Ecto neural progenitor cell (in vitro differentiated cells): ENCODE measurements at places on chromosomes 4 and X.
A peak's percentile ranks its signal among the peaks of the same experiment; 100 is the strongest.

DNA sequence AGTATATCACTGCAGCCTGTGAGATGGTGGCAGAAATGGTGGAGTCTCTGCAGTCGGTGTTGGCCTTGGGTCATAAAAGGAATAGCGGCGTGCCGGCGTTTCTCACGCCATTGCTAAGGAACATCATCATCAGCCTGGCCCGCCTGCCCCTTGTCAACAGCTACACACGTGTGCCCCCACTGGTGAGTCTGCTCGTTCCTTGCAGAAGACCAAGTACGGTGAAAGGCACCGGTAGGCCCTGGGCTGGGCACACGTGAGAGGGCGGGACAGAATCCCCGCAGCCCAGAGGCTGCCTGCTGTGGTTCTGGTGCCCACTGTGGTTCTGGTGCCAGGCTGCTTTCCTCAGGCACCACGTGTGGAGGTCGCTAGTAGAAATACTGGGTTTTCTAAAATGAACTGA, 31.2 kb upstream of the MSANTD1 start:
- no peak for DNase-seq

DNA sequence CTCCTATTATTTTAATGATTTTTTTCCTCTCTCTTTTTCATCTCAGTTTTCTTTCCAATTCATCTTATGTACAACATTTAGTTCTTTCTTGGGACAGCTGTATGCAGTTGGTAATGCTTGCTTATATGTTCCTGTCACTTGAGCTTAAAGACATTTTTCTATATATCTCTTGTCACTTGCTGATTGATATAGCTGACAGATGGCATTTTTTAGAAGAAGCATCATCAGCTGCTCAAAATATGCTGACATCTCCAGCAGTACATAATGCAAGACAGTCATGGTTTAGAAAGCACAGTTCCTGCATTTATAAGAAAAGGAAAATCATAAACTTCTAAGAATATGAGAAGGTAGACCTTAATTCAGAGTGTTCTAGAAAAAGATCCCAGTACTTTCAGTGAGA, 56.5 kb downstream of the DCAF8L1 start:
- no peak for DNase-seq

DNA sequence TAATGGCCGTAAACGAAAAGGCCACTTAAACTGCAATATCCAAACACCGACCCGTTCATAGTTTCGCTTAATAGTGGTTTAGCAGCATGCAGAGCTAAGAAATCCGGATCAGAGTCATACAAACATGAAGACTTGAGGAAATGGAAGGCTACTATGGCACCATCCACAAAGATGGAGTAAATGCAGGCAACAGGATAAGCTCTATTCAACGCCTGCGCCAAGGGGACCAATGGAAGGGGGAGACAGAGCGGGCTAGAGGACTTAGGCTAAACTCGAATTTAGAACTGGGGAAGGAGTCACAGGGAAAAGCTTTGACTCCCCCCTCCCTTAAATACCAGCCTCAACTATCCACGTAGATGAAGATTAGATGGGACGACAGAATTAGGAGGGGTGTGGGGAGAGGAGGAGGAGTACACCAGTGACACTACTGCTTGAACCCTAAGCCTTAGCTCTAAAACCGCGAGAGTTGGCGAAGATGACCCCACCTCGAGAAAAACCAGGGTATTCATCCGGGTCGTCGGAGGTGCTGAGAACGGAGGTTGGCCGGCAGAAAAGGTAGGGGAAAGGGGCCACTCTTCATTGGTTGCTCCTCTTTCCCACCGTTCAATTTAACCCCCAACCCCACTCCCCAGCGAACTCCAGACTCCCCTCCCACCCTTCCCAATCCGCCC, 3.5 kb downstream of the HUWE1 start:
- DNase-seq, result no peak

DNA sequence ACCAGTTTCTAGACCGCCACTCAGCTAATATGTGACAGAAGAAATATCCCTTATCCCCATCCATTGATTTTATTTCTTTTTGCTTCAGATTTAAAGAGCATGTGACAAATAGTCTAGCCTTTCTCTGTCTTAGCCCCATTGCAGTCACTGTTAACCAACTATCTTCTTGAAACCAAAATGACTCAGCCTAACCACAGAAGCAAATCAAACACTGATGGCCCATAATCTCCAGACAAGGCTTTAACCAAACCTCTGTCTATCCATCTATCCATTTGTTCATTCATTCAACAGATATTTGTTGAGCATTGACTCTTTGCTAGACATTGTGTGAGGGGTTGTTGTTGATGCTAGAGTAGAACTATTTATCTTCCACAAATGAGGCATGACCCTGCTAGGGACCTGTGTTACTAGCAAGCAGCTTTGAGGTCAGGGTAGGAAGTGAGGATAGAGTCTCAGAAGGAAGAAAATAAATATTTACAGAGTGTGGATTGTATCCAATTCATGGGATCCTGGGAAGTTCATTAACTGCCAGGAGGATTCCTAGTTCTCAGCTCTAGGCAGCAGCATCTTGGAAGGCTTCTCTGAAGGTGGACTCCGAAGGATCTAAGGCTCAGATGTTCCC, 22.5 kb downstream of the HNRNPH2 start:
- DNase-seq, result no peak

- DNase-seq, result no peak
These were observed 16.4 kb downstream of the PNMA6F start for GRCh38 chrX:153304988-153305736.

GRCh38 chrX:124293810-124294209, 38.6 kb upstream of the TEX13D start:
- DNase-seq, result no peak

DNA sequence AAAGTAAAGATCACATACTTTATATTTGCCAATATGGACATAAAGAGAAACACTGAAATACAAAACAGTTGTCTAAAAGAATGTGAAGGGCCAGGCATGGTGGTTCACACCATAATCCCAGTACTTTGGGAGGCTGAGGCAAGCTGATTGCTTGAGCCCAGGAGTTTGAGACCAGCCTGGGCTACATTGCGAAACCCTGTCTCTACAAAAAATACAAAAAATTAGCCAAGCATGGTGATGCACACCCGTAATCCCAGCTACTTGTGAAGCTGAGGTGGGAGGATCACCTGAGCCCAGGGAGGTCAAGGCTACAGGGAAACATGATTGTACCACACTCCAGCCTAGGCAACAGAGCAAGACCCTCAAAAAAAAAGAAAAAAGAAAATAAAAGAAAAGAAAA, 11.8 kb downstream of the RBM47 start:
- no peak for DNase-seq

GRCh38 chrX:50718776-50719175, 95.2 kb downstream of the SHROOM4 start:
- no peak for DNase-seq

DNA sequence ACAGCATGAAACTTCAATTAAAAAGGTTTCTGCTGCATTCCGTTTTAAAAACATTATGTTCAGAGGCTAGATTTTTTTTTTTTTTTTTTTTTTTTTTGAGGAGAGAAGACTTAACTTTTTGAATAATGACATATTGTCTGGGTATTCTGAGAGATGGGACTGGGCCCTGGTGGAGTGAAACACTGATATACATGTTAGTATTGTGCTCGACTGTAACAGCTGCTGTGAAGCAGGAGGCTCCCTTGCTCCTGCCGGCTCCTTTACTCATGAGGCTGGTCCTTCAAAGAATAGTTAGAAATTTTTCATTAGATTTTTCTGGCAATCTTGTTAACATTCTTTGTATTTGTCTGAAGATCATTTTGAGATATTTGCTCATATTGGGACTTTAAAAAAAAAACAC, 73.3 kb downstream of the TMEM131L start:
- DNase-seq, result no peak

DNA sequence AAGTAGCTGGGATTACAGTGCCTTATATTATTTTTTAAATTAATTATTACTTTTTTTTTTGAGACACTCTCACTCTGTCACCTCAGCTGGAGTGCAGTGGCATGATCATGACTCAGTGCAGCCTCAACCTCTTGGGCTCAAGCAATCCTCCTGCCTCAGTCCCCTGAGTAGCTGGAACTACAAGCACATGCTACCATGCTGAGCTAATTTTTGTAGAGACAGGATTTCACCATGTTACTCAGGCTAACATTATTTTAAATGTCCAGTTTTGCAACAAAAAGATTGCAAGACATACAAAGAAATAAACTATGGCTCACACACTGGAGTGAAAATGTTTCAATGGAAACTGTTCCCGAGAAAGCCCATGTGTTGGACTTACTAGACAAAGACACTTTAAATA, 59.2 kb downstream of the MND1 start:
- DNase-seq, result no peak

DNA sequence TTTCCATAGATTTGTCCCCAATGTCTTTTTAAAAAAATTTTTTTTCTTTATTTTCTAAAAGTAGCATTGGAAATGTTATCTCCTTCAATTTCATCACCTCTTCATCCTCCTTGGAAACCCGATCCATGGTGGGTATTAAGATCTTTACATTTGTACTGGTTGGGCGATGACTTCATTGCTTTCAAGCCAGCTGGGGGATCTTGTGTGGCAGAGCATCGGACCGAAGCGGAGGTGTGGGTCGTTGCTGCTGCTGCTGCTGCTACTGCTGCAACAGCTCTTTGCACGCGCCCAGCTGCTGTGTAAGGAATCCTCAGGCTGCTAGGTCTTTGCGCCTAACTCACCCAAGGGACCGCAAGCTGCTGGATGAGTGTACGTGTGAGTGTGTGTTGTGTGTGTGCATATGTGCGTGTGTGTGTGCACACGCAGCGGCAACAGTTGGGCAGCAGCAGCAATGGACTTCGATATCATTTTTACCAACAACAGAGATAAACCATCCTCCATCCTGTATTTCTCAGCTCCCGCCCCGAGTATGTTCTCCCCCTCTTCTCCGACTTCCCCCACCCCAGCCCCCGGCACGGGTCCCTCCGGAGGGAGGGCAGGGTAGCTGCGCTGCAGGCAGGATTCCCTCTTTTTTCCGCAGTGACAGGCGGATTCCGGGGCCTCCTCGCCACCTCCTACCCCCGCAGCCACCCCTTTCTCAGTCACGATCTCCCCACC, 768 bp upstream of the CDKL5 start:
- peak; percentile 48 for DNase-seq

DNA sequence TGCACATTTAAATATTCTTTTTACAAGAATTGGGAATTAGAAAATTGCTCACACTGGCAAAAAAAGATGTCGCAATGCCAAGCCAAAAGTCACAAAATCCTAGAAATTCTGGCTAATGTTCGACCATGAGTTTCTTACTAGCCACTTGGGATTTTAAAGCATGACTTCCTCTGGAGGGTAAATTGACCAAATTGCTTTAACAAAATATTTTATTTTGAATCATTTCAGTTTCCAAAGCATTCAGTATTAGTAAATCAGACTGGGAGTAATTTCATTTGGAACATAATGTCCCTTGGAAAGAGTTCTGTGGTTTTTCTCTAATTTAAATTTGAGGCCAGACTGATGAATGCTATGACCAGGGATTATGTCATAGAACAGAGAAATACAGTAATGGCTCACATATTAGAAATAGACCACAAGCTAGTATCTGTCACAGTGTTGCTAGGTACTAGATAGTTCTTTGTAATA, 7.6 kb upstream of the CXCL5 start:
- no peak for DNase-seq

GRCh38 chrX:34881671-34882070, 60.9 kb upstream of the FAM47B start:
- DNase-seq, result no peak

- no peak for DNase-seq
These were observed 51.5 kb upstream of the TRPC3 start for GRCh38 chr4:122003335-122003734.

DNA sequence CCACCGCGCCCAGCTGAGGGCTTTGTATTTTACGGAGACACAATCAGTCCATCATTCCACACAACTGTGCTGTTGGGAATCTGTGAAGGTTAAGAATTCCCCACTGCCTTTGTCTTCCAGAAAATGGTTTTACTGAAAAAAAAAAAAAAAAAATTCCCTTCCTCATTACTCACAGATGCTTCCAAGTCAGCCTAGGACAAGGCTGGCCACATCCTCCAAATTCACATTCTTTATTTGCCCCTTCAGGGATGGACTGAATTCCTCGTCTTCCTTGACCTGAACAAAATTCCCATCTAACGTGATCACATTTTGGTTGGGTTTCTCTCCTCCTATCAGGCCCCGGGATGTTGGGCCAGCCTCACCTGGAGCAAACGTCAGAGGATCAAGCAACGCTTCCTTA, 130.3 kb downstream of the DHRSX start:
- no peak for DNase-seq

DNA sequence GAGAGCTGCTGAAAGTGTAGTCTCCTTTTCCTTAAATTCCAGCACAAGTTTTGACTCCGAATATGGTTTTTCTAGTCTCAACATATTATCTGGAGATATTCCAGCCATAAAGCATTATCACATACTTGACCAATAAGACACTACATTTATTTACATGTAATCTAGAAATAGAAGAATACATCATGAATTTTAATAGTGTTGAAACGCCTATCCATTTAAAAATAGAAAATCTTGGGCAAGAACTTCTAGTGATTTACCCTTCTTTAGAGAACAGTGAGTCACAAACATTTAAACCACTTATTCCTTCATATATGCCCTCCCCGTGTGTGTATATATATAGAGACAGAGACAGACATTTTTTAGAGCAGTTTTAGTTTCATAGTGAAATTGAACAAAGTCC, 161.5 kb downstream of the SOWAHB start:
- no peak for DNase-seq

- DNase-seq, result no peak
These were observed 55.6 kb downstream of the STIM2 start for GRCh38 chr4:26916195-26916594.

DNA sequence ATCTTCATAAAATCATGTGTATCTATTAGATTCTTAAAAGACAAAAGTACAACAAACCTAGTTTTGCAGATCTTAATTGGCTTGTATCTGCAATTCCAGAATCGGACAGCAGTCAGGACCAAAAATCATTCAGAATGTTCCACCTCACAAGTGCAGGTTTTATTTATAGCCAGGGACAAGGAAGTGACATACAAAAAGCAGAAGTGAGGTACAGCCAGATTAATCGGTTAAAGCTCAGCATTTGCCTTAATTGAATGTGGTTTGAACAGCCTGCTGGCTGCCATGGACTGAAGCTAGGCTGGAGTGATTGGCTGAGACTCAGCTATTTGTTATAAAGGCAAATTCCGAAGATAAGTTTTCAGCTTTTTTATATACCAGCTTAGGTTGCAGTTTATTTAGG, 932.6 kb downstream of the C4orf33 start:
- DNase-seq, result no peak

DNA sequence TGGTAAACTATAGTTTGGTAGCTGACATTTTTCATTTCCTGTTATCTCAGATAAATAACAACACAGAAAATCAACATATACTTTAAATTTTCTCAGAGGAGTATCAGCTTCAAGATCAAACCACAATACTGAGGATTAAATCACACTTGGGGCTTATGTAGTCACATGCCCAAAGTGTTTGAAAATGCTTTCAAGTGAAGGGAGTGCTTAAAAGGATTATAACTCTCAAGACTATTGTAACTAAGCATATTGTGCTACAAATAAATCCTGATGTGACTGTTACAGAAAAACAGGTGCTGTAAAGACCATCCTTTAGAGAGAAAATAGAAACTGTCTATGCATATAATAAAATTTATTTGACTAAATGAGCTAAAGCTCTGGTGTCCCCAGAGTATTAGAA, 887.6 kb downstream of the ADGRL3 start:
- no peak for DNase-seq
